ENCODE measurements at places on chromosomes 5 and 9.
A peak's percentile ranks its signal among the peaks of the same experiment; 100 is the strongest.

DNA sequence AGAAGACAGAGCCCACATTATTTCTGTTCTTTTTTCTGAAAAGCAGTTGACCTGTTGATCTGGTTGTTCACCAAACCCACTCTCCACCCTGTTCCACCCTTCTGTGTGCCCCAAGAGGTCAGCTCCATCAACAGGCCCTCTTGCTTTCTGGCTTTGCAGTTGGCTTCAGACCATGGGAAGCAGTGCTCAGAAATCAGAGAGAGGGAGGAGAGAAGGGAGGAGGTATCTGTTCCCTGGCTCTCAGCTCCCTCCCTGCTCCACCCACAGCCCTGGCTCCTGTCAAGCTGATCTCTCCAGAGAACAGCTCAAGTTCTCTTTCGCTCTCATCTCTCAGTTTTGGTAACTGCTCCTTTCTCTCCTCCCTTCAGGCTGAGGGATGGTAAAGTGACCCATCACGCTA, 144.2 kb upstream of the RAI14 start:
- DNase-seq, result no peak

DNA sequence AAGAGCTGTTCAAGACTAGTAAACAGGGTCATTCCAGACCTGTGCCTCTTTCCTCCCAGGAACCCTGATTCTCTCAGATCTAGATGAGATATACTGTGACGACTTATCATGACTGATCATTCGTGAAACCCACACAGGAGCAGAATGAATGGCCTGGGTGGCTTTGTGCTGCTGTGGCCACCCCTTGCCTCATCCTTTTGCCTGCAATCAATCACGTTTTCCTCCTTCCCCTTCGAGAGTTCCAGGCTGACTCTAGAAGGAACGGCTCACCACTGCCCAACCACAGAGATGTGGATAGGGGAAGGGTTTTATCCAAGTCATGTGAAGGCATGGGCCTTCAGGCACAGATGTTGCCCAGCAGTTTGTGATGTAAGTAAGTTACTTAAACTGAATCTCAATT, 5.8 kb downstream of the ANXA6 start:
- no peak for DNase-seq

- DNase-seq, result no peak
Measured at GRCh38 chr5:86329318-86329717, 288.4 kb upstream of the COX7C start.

DNA sequence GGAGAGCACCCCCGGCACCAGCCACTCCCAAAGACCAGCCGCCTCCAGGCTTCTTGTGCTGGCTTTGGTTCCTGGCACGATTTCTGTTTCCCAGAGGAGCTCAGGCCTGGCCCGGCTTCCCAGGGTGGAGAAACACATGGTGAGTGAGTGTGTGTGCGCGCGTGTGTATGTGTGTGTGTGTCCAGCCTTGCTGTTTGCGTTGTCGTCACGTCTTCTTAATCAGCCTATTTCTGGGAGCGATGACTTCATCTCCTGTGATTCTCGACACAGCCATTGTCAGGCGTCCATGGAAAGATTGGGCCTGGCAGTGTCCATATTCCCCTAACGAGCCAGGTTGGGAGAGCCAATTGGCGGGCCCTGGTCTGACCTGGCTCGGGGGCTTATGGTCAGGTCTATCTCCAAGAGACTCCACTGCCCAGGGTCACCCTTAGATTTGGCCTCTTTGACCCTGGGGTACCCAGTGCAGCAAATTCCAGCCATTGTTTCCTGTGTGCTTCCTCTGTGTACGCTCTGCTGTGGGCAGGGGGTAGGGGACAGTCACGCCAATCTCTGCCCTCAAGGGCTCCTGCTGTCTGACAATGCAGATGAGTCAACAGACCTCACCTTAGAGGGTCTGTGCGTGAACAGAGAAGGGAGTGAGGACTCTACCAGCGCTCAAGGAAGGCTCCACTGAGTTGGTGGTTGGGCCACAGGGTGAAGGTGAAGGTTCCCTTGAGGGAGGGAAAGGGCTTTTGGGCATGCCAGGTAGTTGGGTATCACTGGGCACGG, 73.8 kb downstream of the DAB2IP start:
- DNase-seq, result peak; percentile 69

DNA sequence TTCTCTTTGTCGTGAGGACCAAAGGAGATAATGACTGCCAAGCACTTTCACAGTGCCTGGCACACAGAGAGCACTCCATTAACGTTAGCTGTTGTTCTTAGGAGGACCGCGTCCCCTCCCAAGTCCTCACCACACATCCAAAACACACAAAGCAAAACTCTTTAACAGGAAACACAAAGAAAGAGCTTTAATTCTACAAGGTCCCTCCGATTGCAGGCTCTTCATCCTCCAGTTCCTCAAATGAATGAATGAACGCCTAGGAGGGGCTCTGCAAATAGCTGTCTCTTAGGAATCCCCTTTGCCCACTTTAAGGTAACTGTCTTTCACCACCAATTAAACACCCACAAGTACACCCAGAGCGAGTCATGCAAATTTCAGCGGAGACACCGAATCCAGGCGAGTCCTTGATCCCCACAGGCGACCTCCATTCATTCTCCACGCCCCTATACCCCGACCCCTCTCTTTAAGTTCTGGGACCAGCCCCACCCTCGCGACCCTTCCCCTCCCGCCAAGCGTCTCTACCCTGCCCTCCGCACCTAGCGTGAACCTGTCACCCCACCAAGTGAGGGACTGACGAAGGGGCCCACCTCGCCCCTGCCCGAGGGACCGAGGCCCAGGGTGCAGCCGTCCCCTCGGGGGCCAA, 644 bp downstream of the TSC1 start:
- peak; percentile 2 for DNase-seq

- peak; percentile 25 for DNase-seq
Measured at GRCh38 chr5:93161661-93162654, 419.1 kb downstream of the NR2F1-AS1 start.

DNA sequence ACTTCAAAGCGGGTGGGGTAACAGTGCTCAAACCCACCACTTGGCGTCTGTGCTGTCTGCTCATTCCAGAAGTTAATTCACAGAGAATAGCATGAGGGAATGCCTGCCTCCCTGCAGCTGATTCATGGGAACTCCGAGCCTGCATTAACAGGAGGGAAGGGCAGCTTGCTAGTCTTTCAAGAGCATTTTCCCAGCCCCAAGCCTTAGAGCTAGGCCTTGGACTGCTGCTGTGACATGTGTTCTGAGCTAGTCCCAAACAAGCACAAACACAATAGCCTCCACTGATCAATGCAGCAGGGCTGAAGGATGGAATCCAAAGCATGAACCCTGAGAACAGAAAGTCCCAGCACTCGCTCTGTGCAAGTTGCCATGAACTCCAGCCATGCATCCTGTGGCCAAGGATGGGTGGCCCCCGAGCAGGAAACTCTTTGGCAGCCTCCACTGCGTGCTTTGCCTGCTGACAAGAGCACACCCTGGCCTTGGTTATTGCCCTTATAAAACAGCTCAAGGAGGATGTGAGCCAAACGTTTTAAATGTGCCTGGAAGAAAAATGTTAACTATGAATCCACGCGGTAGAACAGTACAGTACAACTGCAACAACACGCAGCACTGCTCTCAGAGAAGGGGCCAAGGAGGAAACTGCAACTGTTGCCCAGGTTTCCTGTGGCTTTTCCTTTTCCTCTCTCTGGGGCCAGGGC, 653.1 kb upstream of the KLF4 start:
- peak; percentile 85 for DNase-seq

GRCh38 chr5:53399926-53400697, 80.3 kb upstream of the FST start:
- no peak for DNase-seq

- no peak for DNase-seq
Measured at GRCh38 chr5:91430949-91431348, 47.8 kb upstream of the ARRDC3 start.

DNA sequence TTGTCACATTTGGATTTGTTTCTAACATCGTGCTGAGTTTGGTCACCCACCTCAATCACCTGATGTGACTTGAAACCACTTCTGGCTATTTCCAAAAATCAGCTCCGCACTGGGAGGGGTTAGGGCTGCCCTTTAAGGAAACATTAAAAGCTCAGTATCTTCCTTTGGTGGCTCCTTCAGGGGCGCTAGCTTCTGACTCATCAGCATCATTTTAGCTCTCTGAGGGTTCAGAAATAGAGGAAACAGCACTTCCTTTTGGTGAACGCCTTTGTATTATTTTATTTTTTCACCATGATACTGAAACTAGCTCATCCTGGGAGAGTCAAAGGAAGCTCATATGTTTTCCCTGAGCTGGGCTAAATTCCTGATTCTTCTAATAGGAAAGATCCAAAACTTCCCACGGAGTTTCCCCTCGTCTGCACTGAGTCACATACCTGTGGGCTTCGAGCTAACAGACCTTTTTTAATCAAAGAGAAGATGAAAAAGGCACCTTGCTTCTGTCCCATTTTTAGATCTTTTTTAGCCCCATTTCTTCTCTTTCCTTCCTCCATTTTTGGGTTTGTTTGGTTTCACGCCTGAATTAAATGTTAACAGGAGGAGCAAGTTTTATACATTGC, 48.2 kb downstream of the ROPN1L start:
- DNase-seq, result no peak

DNA sequence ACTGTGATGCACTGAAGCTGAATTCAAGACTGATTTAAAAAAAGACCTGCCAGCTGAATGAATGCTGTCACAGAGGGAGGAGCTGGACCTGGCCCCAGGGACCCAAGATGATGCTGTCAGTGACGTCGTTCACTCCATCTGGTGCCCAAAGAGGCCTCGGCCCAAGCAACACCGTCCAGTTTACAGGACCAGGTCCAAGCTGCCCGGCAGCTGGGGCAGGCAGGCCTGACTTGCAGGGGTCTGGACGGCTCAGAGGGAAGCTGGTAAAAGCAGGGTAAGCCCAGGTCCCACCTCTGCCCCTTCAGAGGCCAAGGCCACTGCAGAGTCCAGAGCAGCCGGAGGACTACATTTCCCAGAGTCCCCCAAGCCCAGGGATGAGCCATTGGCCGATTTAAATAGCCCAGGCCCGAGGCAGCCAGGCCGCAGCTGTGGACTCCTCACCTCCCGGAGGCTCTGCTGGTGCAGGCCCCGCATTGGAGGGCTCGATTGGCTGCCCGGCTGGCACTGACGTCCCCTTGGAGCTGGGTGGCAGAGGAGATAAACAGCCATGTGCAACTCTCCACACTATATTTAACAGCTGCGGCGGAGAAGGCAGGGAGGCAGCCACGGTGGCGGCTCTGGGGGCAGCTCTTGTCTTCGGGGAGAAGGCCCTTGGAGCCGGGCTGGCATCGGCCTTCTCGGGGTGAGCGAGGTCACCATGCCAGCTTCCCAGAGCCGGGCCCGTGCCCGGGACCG, at the start of gene PLPP7:
Gene PLPP7, plus strand, starts transcription at position 423 of the 735 bp plus-strand sequence. Its CDS starts 275 bp downstream, at position 698.
- peak; percentile 89 for DNase-seq

- DNase-seq, result no peak
Measured at GRCh38 chr9:5633243-5633642, 4.3 kb downstream of the RIC1 start.

GRCh38 chr9:38251036-38251860, 141.3 kb upstream of the ALDH1B1 start:
- DNase-seq, result peak; percentile 73

DNA sequence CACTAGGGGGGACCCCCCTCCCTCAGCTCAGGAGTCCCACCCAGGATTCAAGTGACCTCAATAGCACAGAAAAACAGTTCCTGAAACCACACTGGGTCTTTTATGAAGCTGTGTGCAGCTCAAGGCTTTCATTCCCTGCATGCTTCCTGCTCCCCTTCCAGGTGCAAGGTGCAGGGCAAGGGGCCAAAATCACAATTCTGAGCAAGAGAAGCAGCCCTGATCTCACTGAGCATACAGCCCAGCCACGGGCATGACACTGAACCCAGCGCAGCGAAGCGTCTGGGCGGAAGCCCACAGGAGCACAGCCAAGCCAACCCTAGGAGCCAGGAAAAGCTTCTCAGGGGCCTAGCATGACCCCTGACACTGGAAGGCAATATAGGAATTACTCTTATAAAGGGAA, 62.9 kb downstream of the IRX2 start:
- no peak for DNase-seq

DNA sequence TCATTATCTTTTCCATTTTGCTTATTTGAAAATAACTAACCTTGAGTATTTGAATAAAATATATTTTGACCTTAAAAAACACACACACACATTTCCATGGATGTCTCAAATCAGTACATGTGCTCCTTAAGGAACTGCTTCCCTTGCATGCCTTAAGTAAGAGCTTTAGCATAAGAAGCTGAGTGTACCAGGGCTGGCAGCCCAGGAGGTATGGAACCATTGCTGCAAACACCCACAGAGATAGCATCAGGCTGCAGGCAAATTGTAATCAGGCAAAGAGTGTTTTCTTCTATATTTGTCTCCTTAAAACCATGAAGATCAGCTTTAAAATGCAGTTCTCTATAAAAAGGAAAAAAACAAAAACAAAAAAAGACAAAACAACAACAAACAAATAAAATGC, 160.6 kb downstream of the PLK2 start:
- no peak for DNase-seq

GRCh38 chr5:109161914-109162683, 247.7 kb downstream of the PJA2 start:
- no peak for DNase-seq

- no peak for DNase-seq
Measured at GRCh38 chr5:72408603-72409002, 88.4 kb downstream of the PTCD2 start.

GRCh38 chr5:111070272-111071134, 1.0 kb upstream of the TSLP start:
- peak; percentile 57 for DNase-seq

DNA sequence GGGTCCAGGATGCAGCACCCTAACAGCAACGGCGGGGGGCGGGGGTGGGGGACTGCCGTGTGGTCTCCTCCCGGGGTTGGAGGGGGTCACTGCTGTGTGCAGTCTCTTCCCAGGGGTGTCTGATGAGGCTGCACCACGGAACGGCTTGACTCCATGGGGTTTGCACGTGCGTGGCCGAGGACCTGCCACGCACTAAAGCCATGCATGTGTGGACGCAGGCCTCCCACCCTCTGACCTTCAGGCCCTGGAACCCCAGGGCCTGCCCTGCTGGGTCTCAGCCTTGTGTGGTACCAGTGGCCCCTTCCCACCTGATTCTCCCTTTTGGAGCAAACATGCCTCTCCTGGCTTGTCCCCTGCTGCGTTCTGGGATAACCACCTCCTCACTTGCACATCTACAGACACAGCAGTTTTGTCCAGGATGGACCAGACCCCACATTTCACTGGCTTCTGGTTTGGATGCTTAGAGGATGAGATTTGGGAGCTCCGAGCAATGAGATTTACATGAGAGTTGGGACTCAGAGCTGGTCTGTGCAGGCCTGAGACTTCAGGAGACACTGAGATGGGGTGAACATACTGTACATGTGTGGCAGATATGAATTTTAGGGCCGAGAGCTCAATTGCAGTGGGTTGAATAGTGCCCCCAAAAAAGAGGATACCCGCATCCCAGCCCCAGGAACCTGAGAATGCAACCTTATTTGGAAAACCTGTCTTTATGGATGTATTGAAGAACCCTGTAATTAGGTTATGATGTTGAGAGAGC, 45.8 kb downstream of the SLC12A7 start:
- DNase-seq, result no peak

- DNase-seq, result no peak
Measured at GRCh38 chr5:180643191-180643851, 6.1 kb downstream of the FLT4 start.

GRCh38 chr5:129125819-129126218, 31.3 kb downstream of the ISOC1 start:
- DNase-seq, result no peak

GRCh38 chr9:92632641-92633040, 37.3 kb downstream of the IPPK start:
- no peak for DNase-seq

GRCh38 chr9:89038382-89039103, 47.3 kb downstream of the S1PR3 start:
- DNase-seq, result peak; percentile 97
